ENCODE measurements at places on chromosomes 3 and 15. TPM values are rescaled to one million over a fixed set of nuclear protein-coding genes. Genes with fewer than 3 reads are reported as not detected.

CMSS1 gene
- total RNA-seq: 15.1 TPM

PSMA4 gene
- total RNA-seq: 181 TPM

EOMES gene
- not detected for total RNA-seq

DUOXA2 gene
- not detected for total RNA-seq
